NCI-H1105 treated with DMSO at 0.1 percent for 48 hours (cell line): ENCODE measurements at places on chromosomes 3 and 15.
A peak's percentile ranks its signal among the peaks of the same experiment; 100 is the strongest.

GRCh38 chr3:65829228-65829627, 209.5 kb downstream of the MAGI1 start:
- DNase-seq = no peak

DNA sequence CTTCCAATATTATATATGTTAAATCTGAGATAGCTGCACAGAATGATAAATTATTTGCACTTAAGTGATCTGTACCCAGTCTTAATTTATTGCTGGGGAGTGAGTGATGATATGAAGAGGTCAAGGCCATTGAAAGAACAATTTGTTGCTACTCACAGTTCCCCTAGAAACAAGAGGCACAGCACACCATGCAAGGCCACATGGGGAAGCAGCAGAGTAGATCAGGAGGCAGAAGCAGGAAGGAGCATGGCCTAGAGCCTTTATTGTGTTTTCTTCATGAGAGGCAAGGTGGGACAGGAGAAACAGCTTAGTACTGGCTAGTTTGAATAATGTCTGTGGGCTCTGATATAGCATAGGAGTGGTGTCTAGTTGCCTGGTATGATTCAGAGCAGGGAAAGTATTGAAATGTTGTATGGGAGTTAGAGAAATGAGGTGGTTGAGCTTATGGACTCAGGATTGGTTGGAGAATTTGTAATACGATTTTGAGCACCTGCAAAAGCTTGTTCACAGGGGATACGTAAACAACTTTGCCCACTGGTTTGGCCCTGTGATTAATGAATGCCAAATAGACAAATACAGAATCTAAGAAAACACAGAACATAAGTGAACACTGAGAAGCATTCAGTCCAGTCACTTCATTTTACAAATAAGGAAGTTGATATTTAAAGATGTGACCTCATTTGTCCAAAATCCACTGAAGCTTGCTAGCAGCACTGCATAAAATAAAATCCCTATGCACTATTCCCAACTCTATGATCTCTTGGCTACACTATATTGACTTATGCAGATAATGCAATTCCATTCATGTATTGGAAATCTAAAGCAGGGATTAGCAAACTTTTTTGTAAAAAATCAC, 71.7 kb downstream of the TMCO5A start:
- no peak for DNase-seq

GRCh38 chr3:169661361-169662131, 2.0 kb downstream of the MECOM start:
- peak; percentile 64 for DNase-seq

DNA sequence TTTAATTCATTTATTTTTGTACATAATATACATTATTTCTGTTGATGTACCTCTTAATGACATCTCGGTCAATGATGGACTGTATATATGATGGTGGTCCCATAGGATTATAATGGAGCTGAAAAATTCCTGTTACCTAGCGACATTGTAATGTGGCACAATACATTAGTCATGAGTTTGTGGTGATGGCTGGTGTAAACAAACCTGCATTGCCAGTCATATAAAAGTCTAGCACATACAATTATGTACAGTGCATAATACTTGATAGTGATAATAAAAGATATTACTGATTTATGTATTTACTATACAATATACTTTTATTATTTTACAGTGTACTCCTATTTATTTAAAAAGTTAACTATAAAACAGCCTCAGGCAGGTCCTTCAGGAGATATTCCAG, 15.1 kb downstream of the TTC14 start:
- no peak for DNase-seq

- peak; percentile 76 for DNase-seq
Observed at GRCh38 chr15:64067564-64068030, 21.3 kb upstream of the DAPK2 start.

- no peak for DNase-seq
Observed at GRCh38 chr15:100683434-100683833, 81.0 kb downstream of the ASB7 start.

GRCh38 chr15:75651810-75652543, 4.3 kb downstream of the SNX33 start:
- no peak for DNase-seq

DNA sequence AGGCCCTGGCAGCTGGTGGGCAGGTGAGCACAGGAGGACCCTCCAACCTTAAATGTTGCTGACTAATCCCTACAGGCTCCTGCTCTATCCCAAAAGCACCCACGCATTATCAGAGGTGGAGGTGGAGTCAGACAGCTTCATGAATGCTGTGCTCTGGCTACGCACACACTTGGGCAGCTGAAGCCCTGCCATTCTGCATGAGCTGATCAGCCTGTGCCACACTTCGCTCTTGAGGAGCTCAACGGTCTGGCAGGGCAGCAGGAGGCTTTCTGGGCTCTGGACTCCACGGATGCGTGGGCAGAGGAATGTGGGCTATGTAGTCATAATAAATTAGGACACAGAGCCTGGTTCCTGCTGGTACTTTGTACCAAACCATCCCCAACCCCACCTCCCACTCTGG, 6.1 kb downstream of the MST1 start:
- DNase-seq = no peak

DNA sequence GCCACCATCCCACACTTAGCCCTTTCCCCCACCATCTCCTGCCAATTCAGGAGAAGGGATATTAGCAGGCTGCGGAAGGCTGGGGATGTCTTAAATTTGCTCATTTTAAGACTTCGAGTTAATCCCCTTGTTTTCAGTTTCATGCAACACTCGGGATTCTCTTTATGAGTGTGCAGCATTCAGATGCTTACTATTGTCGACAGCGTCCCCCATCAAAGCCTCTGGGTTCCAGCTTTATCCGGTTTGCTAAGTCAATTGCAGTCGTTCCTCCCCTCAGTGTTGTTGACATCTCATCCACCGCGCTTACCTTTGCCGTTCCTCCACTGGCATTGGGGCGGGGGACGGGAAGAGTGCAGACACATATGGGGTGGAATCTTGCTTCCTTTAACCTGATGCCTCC, 220.2 kb downstream of the VPS13C start:
- DNase-seq = no peak

DNA sequence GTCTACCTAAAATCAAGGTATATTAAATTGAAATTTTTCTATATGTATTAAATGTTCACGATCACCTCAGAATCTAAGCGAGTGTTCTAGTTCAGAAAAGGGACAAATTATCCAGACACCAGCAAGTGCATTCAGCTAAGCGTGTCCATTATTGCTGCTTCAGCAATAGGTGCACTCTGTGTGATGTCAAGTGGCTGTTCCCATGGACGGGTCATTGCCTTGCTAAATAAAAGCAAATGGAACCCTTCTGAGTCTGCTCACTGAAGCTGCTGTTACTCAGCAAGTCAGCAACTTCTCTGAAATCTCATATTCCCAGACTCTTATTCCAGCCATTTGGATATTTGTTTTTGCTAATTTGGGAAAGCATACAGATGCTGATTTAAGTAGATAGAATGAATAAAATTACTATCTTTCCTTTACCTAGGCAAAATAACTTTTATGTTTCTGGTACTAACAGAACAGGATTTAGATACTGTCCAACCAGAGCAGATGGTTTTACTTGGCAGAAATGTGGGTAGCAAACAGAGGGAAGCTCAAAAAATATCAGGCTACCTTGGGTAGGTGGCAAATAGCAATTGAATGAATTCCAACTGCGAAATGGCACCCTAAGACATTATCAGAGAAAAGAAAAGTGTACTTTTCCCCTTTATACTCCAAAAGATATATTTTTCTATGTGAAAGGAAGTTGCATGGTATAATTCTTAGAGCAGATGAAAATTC, 407.0 kb downstream of the GAP43 start:
- no peak for DNase-seq

DNA sequence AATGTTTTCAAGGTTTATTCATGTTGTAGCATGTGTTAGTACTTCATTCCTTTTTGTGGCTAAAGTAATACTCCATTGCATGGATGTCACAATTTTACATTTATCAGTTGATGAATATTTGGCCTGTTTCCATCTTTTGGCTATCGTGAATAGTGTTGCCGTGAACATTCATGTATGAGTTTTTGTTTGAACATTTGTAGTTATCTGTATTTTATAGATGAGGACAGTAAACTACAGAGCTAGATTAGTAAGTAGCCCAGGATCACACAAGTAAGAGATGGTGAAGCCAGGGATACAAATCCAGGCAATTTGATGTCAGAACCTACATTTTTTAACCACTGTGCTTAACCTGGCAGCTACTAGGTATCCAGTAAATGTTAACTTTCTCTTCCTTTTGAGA, 63.2 kb downstream of the ASTE1 start:
- DNase-seq = no peak

- DNase-seq = no peak
Observed at GRCh38 chr3:130425484-130425883, 80.0 kb downstream of the COL6A5 start.
